ENCODE measurements at places on chromosomes 2 and 18.

DNA sequence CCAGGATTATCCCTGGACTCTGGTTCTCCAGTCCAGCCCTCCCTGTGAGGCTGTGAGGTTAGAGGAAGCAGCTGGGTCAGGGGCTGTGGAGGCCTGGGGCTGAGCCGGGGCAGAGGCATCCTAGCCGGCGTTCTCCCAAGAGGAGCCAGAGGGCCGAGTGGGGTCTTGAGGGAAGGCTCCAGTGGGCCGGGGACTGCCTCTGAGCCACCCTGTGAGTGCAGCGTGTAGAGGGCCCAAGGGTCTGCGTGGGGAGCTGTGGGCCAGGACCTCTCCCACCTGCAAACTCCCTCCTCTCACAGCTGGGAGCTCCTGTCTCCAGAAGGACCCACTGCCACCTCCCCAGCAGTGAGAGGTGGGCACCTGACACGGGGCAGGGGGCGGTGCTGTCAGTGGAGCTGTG is 41.0 kb downstream of the GLI2 start:
- no peak for DNase-seq

DNA sequence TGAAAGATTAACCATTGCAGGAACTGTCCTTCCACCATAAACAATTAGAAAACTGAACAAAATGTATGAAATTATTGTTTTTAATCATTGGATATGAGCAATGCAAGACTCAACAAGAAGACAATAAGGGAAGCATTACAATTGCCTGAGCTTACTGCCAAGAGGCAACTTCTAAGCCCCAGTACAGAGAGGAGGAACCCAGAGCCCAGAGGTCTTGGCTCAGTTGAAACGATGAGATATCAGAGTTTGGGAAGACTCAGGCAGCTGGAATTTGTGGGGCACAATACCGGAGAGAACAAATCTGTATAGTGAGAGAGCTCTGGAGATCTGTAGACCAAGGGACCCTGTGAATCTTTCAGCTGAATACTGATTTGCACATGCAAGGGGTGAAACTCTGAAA is 80.6 kb upstream of the ZFP36L2 start:
- DNase-seq: no peak

- DNase-seq: peak; percentile 51
Measured at GRCh38 chr2:3827673-3828575, 124.5 kb downstream of the DCDC2C start.

DNA sequence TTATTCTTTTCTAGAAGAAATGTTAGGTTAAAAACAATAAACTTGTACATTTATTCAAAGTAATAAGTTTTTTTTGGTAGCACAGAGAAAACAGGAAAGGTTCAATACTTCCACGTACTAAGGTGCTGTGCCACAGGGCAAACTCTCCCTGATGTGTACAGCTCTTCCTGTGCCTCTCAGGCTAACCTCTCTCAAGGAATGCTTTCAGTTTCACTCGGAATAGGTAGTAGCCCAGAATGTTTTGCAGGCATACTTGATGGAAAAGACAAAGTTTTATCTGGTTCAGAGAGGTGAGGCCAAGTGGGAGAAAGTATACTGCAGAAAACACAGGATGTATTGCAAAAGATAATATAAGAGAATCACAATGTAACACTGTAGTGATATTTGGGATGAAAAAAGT is 171.0 kb upstream of the ZFP36L2 start:
- DNase-seq: no peak

DNA sequence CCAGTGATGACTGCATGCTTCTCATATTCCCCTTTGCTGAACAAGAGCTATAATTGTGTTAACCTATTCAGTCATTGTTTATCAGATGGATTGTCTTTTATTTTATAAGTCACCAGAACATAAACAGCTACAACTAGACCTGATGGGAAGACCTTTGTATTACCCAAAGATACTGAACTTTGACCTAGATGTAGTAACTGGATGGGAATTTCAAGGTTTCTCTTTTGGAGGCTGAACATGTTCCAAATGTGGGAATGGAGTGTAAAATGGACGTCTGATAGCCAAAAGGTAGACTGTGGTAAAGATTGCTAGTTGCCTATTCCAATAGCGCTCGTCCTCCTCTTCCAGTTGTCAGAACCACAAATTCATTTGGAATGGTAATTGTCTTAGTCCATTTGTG is 56.4 kb upstream of the ST3GAL5 start:
- DNase-seq: no peak

- no peak for DNase-seq
Measured at GRCh38 chr2:144374163-144374661, 145.7 kb downstream of the ZEB2 start.

GRCh38 chr18:70419526-70419925 is 130.7 kb downstream of the SOCS6 start:
- no peak for DNase-seq

GRCh38 chr18:22343613-22344012 is 74.1 kb downstream of the CTAGE1 start:
- no peak for DNase-seq

- DNase-seq: no peak
Measured at GRCh38 chr2:96874198-96874831, 4.4 kb upstream of the SEMA4C start.

DNA sequence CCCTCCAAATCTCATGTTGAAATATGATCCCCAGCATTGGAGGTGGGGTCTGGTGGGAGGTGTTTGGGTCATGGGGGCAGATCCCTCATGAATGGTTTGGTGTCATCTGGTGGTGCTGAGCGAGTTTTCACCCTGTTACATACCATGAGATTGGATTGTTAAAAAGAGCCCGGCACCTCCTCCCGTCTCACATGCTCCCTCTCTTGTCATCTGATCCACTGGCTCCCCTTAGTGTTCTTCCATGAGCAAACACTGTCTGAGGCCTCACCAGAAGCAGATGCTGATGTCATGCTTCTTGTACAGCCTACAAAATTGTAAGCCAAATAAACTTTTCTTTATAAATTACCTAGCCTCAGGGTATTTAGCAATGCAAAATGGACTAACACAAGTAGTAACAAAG is 405.0 kb upstream of the SLC39A10 start:
- no peak for DNase-seq

DNA sequence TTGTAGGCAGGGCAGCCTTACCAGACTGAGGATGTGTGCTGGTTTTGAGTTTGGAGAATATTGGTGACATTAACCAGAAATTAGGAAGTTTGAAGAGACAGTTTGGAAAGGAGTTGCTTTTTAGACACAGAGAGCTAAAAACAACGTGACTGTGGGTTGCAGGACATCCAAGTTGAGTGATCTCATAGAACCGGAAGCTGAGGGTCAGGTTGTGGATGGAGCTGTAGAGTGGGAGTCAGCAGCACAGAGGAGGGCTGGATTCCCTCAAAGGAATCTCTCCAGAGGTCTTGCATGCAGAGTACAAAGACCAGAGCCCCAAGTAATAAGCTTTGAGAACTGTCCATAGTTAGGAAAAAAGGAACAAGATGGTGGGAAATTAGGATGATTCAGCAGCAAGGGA is 9.3 kb downstream of the MAPRE3 start:
- no peak for DNase-seq

DNA sequence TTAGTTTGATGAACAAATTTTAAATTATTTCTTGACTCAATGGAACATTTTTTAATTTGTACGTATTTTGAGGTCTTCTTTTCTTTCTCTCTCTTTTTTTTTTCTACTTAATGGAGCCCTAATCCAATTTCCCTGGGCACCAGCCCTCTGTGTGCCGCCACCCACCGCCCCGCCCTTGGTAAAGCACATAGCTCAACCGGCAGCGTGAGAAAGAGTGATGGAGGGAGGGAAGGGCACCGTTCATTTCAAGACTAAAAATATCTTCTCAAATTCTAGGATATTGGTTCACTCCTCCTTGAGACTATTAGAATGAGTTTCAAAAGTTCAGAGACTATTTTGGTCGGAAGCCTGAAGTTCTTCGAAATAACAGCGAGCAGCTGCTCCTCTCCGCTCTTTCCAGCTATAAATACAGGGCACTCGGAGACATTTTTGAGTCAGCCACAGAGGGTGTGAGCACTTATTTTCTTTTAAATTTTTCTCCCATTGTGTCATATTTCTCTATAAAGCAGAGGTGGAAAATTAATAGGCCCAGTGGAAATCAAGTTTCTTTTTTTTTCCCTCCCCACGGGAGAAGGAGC is 731.7 kb upstream of the ID2 start:
- no peak for DNase-seq

- no peak for DNase-seq
Measured at GRCh38 chr2:10545556-10545955, 97.4 kb upstream of the ODC1 start.

- DNase-seq: no peak
Measured at GRCh38 chr18:48934415-48934722, 16.4 kb downstream of the SMAD7 start.

DNA sequence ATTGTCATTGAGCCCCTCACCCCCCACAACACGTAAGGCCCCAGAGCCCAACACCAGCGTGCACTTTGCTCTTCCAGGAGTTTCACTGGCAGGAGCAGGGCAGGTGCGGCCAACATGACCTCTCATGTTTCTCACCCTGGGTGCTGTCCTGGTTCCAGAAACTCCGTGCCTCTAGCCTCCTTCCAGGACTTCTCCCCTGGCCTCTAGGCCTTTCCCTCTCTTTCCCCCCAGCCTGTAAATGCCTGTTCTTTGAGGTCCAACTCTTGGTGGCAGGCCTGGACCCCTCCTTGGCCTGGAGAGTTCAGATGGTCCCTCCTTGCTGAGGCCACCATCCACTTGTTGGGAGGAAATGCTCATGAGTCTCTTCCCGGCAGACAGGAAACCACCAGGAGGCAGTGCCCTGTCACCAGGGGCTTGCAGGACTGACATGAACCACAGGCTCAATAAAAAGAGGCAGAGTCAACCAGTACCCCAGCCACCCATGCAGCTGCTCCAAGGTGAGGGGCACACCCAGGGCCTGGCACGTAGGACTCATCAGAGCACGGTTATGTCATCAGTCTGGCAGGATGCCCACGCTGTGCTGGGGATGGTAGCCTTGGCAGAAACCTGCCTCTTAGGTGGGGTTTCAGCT is 1.5 kb downstream of the MALL start:
- DNase-seq: no peak

DNA sequence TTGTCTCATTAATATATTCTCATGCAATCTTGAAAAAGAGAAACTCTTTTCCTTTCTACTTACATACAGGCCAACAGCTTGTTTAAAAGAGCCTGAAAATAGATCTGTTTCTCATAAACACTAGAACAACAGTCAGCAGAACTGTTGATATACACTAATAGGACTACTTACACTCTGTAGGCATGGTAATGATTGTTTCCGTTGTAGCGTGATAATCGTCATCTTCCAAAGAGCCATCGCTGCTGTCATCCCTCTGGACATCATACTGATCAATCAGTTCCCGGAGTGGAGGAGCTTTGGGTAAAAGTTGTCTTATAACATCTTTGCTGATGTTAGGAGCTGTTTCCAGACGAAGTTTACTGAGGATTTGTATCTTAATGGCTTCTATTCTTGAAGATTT is 476 bp downstream of the MSTN start:
- DNase-seq: no peak

GRCh38 chr18:39660141-39660540 is 2094.5 kb upstream of the CELF4 start:
- DNase-seq: no peak

GRCh38 chr2:8215159-8215863 is 466.5 kb upstream of the ID2 start:
- DNase-seq: no peak

DNA sequence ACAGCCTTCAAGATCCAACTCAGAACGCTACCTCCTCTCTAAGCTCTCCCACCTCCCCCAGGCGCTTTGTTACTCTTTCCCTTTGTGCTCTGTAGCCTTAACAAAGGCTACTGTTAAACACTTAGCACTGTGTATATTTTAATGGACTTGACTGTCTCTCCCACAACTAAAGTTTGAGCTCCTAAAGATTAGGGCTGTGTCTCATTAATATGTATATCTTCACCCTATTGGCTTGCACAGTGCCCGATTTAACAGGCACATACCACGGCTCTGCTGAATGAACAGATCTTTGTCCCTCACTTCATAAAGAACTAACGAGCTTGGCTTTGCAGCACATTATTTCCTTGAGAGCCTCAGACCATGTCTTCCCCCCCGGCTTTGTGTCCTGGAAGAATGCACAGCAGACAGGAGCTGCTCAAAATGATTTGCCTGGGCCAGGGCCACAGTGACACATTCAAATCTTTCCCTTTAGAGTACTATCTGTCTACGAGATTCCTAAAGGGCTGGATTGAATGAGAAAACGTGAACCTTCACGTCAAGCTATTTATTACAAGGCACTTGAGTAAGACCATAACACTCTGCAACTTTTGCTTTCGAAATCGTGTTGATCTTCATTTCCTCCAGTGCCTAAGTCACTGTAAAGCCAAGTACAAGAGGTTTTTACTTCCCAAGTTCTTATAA is 22.1 kb downstream of the ABHD3 start:
- DNase-seq: peak; percentile 25

DNA sequence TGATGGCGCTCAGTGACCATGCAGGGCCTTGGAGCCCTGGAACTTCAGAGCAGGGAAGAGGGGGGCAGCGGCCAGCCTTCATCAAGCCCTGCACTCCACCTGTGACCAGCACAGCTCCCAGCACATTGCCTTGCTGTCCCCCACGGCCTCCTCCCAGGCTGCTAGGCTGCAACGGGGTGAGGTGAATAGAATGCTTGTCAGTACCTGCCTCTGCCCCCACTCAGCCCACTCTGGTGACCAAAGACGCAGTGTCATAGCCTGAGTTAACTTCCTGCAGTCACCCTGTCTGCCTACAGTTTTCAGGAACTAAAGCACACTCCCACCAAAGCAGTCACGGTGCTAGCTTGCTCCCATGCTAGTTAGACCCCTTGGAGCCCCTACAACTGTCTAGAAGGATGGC is 72.1 kb downstream of the STPG4 start:
- DNase-seq: no peak

DNA sequence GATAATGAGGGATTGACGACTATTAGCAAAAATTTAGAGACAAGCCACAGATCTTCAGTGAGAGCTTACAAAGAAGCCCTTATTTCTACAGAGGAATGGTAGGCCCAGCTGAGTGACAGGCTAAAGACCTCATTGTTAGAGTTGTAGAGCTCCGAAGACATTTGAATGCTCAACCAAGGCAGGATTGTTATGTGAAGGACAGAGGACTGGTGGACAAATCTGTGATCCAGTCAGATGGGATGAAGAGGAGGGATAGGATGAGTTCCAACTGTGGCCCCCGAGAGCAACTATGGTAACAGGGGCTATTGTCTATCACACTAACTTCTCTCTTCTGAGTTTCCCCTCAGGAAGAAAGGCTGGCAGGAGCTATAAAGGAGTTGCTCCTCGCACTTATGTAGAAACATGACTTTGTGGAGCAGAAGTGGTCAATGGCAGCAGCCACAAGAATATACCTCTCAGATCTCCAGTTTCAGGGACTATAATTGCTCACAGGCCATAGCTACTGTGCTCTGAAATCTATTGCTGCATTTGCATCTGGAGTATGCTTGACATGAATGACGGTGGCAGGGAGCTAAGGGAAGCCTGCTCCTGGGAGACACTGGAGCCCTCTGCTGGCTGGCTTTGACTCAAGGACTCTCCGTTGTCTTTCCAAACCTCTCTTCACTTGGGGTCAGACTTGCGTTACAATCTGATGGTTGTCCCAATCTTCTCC is 50.3 kb upstream of the GREB1L start:
- peak; percentile 37 for DNase-seq
